ENCODE measurements at places on chromosomes 5 and 9. TPM values are rescaled to one million over a fixed set of nuclear protein-coding genes. Genes with fewer than 3 reads are reported as not detected.

SH3RF2 gene
- polyA plus RNA-seq: 4.3 TPM

DNA sequence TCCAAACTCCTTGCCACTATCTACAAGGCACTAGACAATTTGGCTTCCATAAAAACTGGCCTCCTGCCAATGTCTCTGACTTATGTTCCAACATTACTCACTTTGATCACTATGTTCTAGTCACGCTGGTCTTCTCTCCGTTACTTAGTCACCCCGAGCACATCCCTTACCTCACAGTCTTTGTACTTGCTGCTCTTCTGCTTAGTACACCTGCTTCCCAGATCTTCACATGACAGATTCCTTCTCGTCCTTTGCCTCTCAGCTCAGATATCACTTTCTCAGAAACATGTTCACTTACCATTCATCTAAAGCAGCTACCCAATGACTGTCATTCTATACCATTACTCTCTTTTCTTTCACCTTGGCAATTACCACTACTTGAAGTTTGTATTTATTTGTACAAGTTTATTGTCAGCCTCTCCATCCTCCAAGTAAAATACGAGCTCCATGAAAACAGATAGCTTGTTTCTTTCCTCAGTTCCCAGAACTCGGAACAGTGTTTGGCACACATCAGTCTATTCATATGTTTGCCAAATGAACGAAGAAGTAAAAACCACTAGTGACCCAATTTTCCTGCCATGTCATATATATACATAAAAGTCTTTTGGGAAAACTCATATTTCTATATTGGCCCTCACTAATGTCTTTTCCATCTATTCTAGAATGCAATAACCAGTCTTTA lies 5.9 kb upstream of the SLC22A5 start:
- no peak for DNase-seq

GRCh38 chr9:130786526-130786925 lies 48.5 kb upstream of the ABL1 start:
- no peak for DNase-seq

IPO11 gene
- 19.9 TPM for polyA plus RNA-seq

TAF11L6 gene
- not detected for polyA plus RNA-seq

DNA sequence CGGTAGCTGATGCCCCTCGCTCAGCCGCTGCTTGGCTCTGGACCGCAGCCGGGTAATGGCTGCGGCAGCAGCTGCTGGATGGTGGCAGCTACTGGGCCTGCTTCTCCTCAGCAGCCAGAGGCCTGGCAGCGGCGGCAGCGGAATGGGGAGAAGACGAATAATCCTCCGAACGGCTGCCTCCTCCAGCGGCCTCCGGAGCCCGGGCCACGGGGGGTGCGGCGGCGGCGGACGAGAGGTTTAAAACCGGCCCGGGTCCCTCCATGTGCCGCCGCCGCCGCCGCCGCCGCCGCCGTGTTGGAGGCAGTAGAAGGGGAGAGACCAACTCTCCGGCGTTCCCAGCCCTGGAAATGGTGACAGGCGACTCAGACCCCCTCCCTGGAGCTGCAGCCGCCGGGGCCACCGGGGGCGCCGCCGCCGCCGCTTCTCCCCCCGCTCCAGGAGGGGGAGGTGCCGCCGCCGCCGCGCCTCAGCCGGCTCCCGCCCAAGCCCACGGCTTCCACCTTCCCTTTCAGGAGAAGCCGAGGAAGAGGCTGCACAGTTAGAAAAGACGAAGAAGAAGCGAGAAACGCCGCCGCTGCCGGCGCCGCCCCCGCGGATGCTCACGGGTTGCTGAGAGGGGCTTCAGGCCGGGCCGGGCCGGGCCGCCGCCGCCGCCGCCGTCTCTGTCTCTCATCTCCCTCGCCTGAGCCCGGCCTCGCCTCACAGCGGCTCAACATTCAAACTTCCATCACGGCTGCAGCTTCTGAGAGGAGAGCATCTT lies 118.4 kb upstream of the PRSS3 start:
- DNase-seq: peak; percentile 28

GRCh38 chr9:14246951-14247350 lies 67.0 kb downstream of the NFIB start:
- no peak for DNase-seq

KDM4C gene
- 14.3 TPM for polyA plus RNA-seq

- DNase-seq: no peak
Measured at GRCh38 chr5:10319202-10319851, 11.6 kb upstream of the CMBL start.

DNA sequence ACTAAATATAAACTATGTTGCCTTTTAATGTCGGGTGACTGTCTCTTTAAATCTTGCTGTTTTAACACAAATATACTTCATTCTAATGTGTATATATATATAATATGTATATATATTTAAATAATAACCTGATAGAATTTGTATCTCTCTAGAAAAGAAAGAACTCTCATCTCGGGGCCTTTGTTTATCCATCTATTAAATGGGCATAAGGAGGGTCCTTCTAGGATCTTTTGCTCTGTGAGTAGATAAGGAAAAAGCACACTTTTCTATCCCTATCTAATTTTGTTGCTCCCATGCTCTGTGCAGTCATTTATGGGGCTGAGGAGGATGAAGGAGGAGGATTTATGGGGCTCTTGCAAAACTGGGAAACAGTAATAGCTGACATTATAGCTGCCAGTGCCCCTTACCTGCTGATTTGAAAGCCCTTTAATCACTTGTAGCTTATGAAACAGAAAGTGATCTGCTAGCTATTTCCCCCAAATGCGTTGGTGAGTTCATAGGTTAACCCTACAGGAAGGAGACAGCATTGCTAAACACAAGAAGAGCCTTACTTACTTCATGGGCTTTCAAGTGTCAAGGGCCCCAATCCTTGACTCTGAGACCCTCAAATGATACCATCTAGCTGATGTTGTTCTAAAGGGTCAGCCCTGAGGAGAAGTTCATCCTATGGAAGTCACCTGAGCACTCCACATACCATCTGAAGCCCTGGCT lies 5.8 kb upstream of the PPARGC1B start:
- DNase-seq: no peak

- peak; percentile 12 for DNase-seq
Measured at GRCh38 chr5:8908055-8908683, 637.7 kb downstream of the SEMA5A start.

DNA sequence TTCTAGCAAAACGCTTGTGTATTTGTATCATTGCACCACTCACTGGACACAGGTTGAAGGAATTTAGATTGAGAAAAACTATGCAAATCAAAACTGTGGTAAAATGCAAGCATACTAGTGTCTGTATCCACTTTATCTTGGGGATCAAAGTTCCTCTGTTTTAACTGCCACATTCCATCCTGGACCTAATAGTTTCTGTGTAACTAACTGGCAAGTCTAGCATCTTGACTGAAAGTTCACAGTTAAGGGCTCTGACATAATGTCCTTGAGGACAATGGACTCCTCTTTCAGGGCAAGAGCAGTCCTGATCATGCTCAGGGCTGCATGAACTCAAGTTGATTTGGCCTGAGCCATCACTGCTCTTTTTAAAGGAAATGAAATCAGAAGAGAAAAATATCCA lies 30.7 kb downstream of the NFIB start:
- DNase-seq: no peak

PCDHA8 gene
- polyA plus RNA-seq: not detected

- no peak for DNase-seq
Measured at GRCh38 chr9:93949694-93950449, 5.3 kb downstream of the BARX1 start.

- no peak for DNase-seq
Measured at GRCh38 chr9:17986595-17986994, 407.7 kb downstream of the SH3GL2 start.

DNA sequence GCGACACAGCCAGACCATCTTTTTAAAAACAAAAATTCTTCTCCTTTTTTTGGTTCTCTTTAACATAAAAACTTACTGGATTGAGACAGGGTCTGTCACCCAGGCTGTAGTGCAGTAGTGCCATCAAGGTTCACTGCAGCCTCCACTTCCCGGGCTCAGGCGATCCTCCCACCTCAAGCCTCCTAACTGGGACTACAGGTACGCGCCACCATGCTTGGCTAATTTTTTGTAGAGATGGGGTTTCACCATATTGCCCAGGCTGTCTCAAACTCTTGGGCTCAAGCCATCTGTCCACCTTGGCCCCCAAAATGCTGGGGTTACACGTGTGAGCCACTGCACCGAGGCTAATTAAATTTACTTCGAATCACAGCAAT lies 13.8 kb downstream of the HNRNPK start:
- no peak for DNase-seq

WDR31 gene
- polyA plus RNA-seq: 2.1 TPM

GRCh38 chr9:105148328-105149006 lies 96.0 kb upstream of the SLC44A1 start:
- no peak for DNase-seq

DNA sequence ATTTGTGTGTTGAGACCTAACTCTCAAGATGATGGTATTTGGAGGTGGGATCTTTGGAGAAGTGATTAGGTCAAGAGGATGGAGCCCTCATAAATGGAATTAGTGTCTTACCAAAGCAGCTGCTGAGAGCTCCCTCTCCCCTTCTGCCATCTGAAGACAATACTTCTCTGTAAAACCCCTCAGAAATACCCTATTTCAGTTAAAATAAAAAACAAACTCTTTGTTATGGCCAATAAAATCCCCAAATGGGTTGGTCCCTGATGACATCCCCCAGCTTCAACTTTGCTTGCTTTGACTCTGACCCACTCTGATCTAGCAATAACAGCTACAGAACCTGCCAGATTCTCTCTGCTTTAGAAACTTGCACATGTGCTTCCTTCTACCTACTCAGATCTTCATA lies 100.9 kb downstream of the SNCAIP start:
- no peak for DNase-seq

SLC4A9 gene
- not detected for polyA plus RNA-seq

- DNase-seq: no peak
Measured at GRCh38 chr9:128051932-128052709, 15.0 kb downstream of the NAIF1 start.

MCIDAS gene
- not detected for polyA plus RNA-seq

CA9 gene
- polyA plus RNA-seq: not detected

GRCh38 chr5:74371621-74372020 lies 268.9 kb downstream of the ENC1 start:
- DNase-seq: no peak

- no peak for DNase-seq
Measured at GRCh38 chr9:136031741-136032730, 63.1 kb downstream of the NACC2 start.

DNA sequence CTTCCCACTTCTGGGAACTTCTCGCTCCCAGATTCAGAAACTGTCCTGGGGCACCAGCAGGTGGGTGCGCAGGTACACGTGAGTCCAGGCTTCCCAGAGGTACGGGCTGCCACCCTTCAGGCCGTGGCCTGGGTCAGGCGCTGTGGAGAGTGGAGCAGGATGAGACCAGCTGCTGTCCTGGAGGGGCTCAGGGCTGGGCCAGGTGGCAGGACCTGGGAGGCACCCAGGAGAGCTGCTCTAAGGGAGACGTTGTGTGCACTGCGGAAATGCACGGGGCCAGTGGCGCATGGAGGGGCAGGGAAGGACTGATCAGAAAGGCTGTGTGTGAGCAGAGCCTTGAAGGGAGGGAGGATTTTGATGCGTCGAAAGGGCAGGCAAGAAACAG lies 135.1 kb upstream of the PHYKPL start:
- no peak for DNase-seq

FOXD4L6 gene
- polyA plus RNA-seq: 0.11 TPM

NEURL1B gene
- polyA plus RNA-seq: 35.4 TPM

- no peak for DNase-seq
Measured at GRCh38 chr5:112978836-112979235, 2.2 kb downstream of the DCP2 start.

GRCh38 chr9:113454914-113455761 lies 8.4 kb upstream of the RGS3 start:
- no peak for DNase-seq

GRCh38 chr5:172175263-172175719 lies 12.7 kb downstream of the STK10 start:
- no peak for DNase-seq

SHISAL2B gene
- polyA plus RNA-seq: 1.1 TPM

DNA sequence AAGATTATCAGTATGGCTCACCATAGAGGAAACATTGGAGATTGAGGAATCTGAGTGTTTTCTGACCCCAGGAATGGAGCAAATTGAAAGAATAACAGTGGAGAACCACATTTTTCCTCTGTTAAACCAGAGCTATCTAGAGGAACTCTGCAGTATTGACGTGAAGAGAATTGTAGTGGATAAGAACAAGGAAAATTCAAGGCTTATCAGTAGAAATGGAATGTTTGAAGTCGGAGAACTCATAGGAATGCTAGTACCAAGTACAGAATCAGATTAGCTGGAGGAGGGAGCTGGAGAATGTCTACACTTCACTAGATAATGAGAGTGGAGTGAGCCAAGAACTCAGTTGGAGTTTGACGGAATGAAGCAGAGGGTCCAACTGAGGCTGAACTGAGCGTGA lies 50.3 kb downstream of the SNCAIP start:
- no peak for DNase-seq

DNA sequence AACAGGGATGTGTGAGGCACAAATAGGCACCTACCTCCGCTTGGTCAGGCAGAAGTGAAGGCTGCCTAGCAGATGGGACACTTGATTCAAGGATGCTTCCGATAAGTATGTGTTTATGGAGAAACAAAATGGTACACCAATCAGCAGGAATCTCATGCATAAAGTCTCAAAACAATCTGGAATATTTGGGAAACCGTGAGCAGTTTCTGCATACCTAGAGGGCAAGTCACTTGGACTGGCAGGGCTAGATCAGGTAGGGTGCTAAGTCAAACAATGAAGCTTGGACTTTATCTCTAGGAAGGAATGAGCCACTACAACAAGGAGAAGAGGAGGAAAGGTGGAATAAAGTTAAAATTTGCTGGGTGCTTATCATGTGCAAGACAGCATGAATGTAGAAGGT lies 5.5 kb downstream of the EPB41L4A start:
- DNase-seq: no peak

SLC6A18 gene
- not detected for polyA plus RNA-seq

- no peak for DNase-seq
Measured at GRCh38 chr9:6763244-6763643, 5.5 kb downstream of the KDM4C start.

DNA sequence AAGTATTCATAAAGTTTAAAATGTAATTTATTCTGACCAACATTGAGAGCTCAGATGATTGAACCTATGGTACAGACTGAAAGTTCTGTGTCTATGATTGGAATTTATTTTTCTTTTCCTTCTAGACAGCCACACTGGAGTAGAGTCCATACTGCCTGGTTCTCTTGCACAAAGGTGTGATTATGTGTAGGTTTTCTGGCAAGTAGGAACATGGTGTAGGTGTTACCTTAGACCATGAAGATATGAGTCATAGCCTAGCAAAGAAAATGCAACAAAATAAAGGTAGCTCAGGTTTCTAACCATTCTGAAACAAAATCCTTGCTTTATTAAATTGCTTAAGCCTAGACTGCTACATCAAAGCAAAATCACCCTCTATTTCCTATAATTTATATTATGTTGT lies 143.4 kb downstream of the CDH12 start:
- no peak for DNase-seq

DNA sequence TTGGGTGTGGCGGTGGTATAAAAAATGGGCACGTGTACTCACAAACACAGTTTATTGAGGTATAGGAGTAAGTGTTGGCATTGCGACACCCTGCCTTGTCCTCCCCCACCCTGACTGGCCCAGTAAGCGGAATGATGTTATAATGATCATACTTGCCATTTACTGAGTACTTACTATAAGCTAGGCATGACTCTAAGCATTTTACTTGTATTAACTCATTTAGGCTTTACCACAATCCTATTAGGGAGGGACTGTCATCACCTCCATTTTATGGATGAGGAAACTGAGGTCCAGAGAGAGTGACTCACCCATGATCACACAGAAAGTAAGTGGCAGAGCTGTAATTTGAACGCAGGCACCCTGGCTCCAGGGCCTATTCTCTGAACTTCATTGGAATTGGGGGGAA lies 2.3 kb downstream of the SMIM3 start:
- DNase-seq: no peak

PAEP gene
- not detected for polyA plus RNA-seq

SLC24A2 gene
- polyA plus RNA-seq: 1.1 TPM

- no peak for DNase-seq
Measured at GRCh38 chr5:16007750-16008415, 171.7 kb downstream of the MARCHF11 start.

All from muscle of arm (tissue), 14 donors.